Activated effector memory CD4-positive, alpha-beta T cell treated with Interleukin-2 at 50 U/mL for 16 hours (primary cell): ENCODE measurements at places on chromosomes 5 and 9.

- DNase-seq: no peak
These were observed 157.9 kb upstream of the TAS2R1 start for GRCh38 chr5:9787861-9788600.

GRCh38 chr5:50846261-50846660 is 179.8 kb downstream of the PARP8 start:
- no peak for DNase-seq

GRCh38 chr5:68688547-68688946 is 405.3 kb upstream of the SLC30A5 start:
- no peak for DNase-seq

- DNase-seq: no peak
These were observed 7.5 kb downstream of the ADAMTS6 start for GRCh38 chr5:65474130-65474711.

DNA sequence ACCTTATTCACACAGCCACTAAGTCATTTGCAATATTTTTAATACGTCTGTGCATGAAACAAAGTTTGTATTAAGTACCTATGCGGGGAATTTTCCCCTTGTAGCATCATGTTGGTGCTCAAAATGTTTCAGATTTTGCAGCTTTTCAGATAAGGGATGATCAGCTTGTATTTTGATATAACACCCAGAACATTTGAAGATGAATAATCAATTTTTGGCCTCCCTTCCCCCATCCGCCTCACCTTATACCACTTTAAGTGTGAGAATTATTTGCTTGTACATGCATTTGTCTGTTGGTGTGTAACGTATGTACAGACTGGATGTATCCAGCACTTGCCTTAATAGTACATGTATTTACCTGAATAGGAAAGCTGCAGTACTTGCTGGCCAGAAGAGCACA is 1.7 kb downstream of the JAK2 start:
- DNase-seq: no peak

- no peak for DNase-seq
These were observed 372.8 kb downstream of the TMEM167A start for GRCh38 chr5:82704381-82704780.

DNA sequence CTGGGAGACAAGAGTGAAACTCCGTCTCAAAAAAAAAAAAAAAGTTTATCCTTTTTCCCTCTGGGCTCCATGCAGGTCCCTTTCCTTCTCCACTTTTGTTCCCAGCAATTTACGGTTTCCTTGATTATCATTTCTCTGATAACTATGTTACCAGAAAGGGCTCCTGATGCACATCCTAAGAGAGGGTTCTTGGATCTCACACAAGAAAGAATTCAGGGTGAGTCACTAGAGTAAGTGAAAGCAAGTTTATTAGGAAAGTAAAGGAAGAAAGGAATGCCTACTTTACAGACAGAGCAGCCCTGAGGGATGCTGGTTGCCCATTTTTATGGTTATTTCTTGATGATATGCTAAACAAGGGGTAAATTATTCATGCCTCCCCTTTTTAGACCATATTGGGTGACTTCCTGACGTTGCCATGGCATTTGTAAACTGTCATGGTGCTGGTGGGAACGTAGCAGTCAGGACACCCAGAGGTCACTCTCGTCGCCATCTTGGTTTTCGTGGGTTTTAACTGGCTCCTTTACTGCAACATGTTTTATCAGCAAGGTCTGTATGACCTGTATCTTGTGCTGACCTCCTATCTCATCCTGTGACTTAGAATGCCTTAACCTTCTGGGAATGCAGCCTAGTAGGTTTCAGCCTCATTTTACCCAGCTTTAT is 13.5 kb upstream of the MELK start:
- DNase-seq: no peak

DNA sequence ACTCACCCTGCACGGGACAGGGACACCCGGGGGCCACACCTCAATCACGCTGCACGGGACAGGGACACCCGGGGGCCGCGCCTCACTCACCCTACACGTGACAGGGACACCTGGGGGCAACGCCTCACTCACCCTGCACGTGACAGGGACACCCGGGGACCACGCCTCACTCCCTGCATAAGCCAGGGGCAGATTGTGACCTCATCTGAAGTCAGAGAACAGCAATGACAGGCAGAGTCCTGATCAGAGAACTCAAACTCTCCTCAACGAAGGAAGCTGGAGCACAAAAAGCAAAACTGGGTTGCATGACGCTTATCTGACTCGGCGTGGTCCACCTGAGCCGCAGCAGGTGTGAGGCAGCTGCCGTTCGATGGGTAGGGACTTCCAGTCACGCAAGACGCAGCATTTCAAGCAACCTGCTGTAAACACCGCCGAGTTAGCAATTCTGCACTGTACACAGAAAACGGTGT is 3.2 kb downstream of the TERT start:
- no peak for DNase-seq

- no peak for DNase-seq
These were observed 654.6 kb downstream of the MTRR start for GRCh38 chr5:8523501-8523900.

DNA sequence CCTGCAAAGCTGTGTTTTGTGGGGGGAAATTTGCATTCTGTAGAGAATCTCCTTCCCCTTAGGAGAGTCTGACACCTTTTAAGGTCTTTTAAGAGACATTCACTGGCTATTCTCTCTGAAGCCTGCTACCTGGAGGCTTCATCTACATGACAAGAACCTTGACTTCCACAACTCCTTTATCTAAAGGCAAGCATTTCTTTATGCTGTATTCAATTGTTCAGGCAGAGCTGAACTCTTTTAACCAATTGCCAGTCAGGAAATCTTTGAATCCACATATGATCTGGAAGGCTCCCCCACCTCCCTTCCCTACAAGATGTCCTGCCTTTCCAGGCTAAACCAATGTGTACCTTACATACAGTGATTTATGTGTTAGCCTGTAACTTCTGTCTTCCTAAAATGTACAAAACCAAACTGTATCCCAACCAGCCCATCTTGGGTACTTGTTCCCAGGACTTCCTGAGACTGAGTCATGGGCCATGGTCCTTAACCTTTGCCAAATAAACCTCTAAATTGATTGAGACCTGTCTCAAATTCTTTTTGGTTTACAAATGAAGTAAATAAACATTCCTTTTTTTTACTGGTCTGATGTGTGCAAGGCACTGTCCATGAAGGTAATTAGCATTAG is 9.9 kb downstream of the C9orf85 start:
- no peak for DNase-seq

DNA sequence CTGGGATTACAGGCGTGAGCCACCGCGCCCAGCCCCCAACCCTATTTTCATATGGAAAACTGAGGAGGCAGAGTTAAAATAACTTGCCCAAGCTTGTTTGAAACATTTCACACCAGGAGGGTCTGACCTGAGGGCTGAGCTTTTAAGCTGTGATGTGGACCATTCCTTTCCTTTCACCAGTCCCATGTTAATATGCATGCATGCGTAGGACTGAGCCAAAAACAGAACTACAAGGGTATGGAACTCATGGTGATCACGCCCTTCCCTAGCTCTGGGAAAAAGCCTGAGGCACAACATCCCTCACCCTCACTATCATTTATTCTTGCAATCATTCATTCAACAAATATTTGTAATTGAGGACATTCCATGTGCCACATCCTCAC is 87.4 kb upstream of the FAM169A start:
- no peak for DNase-seq

DNA sequence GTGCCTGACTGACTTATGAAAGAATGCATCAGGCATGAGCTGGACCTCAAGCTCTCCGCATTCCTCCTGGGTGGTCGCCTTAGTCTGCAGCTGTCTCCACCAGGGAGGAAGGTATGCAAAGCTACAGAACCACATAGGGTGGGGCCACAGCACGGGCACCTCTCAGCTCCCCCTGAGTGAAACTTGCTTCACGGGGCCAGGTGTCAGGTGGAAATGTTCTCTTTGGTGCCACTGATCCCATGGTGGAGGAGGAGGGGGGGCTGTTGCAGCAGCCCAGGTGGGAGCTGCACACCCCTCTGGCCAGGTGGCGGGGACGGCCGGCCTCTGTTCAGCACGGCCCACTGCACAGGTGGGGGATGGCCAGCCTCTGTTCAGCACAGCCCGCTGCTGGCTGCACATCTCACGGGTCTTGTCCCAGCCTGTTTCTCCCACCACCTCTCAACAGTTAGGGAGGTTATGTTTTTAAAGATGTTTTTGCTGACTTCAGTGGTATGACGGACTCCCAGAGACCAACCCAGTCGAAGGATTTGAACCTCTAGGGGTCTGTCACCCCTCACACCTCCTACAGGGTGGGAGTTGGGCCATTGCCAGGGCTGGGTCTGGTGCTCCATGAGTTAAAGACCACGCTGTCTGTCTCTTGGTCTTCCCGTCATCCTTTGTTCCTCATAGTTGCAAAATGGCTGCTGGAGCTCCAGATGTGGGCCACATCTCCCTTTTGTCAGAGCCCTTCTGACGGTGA is 34.3 kb downstream of the MRPL36 start:
- DNase-seq: no peak

- no peak for DNase-seq
These were observed 52.3 kb upstream of the MYOT start for GRCh38 chr5:137815202-137815990.

GRCh38 chr5:60835554-60835953 is 8.5 kb downstream of the ELOVL7 start:
- DNase-seq: no peak

DNA sequence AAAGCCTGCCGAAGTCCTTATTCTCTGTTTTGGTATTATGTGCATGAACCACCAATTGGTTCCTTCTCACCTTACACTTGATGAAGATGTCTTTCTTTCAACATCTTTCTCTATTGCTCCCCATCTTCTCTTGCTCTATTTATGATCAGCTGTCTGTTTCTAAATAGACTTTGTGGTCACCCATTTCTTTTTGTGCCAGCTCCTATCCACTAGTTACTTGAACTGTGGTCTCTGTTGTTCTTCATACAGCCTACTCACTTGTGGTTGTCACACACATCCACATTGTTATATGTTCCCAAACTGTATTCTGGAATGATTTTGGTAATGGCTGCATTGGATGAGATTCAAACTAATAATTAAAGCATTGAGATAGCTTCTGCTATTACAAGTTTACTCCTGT is 11.4 kb downstream of the VCAN start:
- DNase-seq: no peak

GRCh38 chr9:91746904-91747303 is 203.1 kb downstream of the ROR2 start:
- DNase-seq: no peak

- no peak for DNase-seq
These were observed 72.3 kb downstream of the OLFM1 start for GRCh38 chr9:135159801-135160200.

GRCh38 chr5:179668391-179668790 is 12.4 kb downstream of the CBY3 start:
- peak; percentile 14 for DNase-seq

- DNase-seq: no peak
These were observed 3.6 kb downstream of the PTGER4 start for GRCh38 chr5:40683305-40683704.

- DNase-seq: no peak
These were observed 4.0 kb downstream of the ADGRD2 start for GRCh38 chr9:124454296-124454695.

GRCh38 chr5:14495301-14495700 is 86.3 kb upstream of the OTULINL start:
- DNase-seq: no peak

DNA sequence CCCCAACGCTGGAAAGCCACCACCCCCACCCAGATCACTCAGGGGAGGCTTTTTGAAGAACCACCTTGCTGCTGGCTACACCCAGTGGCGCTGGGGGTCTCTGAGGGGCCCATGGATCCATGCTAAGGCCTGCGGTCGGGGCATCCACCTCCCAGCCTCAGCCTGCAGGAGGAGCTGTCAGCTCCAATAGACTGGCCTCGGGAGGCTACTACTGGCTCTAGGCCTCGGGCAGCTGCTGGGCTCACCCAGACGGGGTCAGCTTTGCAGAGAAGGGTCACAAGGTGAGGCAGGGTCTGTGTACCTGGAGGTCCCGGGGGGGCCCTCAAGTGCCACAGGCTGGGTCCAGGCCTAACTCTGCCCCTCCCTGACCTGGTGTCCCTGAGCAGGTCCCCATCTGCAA is 193.7 kb downstream of the OLFM1 start:
- DNase-seq: no peak

DNA sequence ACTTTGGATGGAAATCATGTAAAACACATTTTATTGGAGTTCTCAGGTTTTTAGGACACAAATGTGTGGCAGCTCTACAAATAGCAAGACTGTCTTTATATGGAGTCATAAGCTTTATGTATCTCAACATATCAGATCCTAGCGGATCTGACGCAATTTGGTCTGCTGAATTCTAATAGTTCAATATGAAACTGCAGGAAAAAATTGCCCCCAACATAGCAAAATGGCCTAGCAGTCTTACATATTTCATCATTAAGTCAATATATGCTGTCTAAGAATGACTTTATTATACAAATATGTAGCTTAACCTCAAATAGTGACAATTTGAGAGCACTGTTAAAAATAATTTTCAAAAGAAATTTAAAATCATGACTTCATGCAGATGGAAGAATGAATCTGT is 244.3 kb downstream of the TAF11L14 start:
- DNase-seq: no peak

DNA sequence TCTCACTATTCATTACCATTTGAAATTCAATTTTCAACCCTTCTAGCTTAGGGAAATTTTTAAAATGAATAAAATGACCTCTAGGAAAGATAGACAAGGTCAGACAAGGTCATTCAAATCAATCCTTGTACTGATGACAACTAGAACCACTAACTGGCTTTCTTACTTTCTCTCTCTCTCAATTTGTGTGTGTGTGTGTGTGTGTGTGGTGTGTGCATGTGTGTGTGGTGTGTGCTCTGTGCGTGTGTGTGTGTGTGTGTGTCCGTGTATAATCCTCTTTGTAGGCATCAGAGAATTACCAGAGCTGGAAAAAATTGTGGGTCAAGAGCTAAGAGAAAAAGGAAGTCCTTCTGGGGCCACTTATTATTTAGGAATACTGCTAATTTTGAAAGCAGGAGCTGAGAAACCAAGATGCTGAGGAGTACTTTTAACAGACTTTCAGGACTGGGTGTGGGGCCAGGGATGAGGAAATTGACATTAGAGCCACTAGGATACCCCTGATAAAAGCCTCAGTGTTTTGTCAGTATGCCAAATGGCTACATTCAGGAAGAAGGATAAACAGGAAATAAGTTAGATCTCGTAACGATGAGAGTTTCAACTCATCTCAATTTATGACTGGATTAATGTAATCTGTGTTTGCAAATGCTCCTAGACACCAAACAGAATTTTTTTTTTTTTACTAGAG is 723.3 kb downstream of the CETN3 start:
- no peak for DNase-seq

DNA sequence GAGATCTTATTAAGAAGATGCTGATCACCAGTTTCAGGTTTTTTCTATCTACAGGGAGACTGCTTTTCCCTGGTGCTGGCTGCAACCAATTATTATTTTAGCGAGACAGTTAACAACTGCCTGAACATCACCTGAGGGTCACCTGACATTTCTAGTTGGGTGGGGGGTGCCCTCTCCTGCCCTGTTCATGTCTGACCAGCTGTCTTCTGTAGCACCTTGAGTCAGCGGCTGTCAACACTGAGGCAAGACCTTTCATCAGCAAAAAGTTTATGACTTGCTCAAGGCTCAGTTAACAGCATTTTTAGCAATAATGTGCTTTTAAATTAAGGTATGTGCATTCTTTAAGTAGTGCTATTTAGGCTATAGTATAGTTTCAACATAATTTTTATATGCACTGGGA is 58.0 kb downstream of the ADCY2 start:
- DNase-seq: no peak

GRCh38 chr5:162657076-162657475 is 589.5 kb downstream of the GABRG2 start:
- no peak for DNase-seq

- DNase-seq: no peak
These were observed 4.0 kb downstream of the RGS7BP start for GRCh38 chr5:64509828-64510227.
